ENCODE measurements at places on chromosomes 2 and 18.
A peak's percentile ranks its signal among the peaks of the same experiment; 100 is the strongest.

GRCh38 chr18:49161627-49162026 lies 210.9 kb upstream of the SMAD7 start:
- DNase-seq = no peak

DNA sequence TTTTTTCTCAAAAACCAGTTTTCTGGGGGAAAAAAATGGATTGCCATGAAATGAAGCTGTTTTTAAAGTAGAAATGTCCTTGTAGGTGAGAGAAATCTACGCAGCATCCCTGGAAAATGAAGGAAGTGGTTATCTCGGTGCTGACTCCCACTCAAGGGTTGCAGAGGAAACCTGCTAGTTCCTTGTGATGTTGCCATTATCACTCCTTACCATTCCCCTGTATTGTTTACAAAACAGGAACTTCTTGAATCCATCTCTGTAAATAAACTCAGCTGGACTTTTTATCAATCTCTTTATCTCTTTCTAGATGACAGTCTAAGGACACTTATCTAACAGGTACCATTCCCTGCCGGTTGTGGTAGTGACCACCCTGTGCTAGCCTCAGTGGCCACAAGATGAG lies 61.2 kb downstream of the FEZ2 start:
- no peak for DNase-seq

DNA sequence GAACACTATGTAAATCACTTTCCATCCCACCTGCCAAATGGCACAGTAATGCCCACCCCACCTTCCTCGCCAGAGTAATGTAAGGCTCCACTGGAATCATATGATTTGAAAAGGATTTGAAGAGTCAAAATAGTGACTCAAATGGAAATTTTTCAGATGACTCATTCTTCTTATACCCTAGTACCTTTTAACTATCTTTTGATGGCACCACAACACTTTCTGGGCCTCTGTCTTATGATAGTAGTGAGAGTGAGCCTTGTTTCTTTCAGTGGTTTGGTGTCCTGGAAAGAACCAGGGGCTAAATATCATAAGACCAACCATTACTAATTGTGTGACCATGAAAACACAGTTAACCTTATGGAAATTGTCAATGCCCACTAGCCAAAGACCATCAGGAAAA lies 235.4 kb upstream of the SLC14A2 start:
- DNase-seq = no peak

DNA sequence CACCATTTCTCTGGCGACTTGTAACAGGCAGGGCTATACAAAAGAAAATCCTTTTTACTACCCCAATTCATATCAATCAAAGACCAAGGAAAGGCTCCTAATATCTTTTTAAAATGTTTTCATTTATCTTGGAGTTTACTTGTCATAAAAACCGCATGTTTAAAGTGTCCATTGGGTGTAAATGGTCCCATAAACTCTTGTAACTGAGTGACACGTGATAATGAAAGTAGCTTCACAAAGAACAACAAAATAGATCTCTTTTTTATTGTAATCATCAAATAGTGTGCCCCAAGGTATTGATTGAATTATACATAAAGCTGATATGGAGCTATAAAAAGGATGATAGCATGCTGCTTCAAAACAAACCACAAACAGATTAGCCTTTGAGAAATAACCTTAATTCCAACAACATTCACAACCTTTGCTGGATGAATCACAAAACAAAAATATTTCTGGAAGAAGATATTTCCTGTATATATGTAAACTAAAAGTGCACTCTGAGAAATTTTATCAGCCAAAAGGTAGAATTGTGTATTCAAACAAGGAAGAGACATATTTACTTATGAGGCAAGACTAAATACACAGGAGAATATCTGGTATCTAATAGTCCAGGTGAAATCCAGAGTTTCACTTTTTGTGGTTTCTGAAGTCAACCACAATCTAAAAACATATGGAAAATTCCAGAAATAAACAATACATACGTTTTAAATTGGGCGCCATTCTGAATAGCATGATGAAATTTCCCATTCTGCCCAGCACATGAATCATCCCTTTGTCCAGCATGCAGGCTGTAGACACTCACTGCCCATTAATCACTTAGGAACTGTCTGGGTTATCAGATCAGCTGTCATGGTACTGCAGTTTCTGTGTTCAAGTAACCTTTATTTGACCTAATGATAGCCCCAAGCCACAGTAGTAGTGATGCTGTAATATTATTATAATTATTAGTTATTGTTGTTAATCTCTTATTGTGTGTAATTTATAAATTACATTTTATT lies 237.5 kb downstream of the PIK3C3 start:
- DNase-seq = no peak

GRCh38 chr2:2706306-2706705 lies 375.2 kb upstream of the MYT1L start:
- no peak for DNase-seq

DNA sequence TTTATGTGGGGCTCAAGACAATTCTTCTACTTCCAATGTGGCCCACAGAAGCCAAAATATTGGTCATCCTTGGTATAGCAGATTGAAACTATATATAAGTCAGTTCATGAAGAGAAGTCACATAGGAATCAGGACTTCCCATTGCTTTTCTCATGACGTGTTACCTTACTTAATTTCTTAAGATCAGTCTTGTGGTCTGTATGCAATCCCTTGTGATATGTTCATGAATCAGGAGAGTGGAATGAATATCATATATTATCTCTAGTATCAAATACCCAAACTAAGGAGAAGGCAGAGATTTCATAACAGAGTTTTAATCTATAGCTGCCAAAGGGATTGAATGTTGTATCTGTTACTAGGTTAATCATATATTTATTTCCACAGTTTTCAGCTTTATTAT lies 1390.4 kb downstream of the SUCLG1 start:
- DNase-seq = no peak

- DNase-seq = no peak
Measured at GRCh38 chr2:35168351-35168750, 1187.2 kb upstream of the CRIM1 start.

GRCh38 chr2:45836740-45837139 lies 185.3 kb downstream of the PRKCE start:
- DNase-seq = no peak

DNA sequence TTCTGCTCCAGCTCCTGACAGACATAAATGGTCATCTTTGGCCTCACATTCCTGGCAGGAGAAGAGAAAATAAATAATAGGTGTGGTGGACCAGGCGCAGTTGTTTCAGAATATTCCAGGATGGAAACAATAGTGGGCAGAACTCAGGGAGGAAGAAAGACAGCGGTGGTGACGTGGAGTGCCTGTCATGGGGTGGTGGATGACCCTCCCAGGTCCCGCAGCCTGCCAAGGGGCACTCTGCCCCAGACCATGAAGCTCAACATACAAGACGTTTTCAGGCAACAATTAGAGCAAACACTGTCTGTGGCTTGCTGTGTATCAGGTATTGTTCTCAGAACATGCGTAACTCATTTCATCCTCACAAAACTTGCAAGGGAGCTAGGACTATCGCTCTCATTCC lies 50.9 kb downstream of the TFCP2L1 start:
- no peak for DNase-seq

GRCh38 chr2:168603439-168603961 lies 147.4 kb downstream of the CERS6 start:
- no peak for DNase-seq

- no peak for DNase-seq
Measured at GRCh38 chr2:73110168-73111072, 2.3 kb downstream of the RAB11FIP5 start.

DNA sequence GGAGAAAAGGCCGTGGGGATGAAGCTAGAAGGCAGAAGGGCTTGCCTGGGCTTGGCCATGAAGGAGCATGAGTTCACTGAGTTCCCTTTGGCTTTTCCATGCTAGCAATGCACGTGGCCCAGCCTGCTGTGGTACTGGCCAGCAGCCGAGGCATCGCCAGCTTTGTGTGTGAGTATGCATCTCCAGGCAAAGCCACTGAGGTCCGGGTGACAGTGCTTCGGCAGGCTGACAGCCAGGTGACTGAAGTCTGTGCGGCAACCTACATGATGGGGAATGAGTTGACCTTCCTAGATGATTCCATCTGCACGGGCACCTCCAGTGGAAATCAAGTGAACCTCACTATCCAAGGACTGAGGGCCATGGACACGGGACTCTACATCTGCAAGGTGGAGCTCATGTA lies 2.9 kb downstream of the CTLA4 start:
- no peak for DNase-seq

- no peak for DNase-seq
Measured at GRCh38 chr2:181998891-181999654, 13.4 kb downstream of the PPP1R1C start.

GRCh38 chr2:207589143-207589542 lies 36.1 kb downstream of the METTL21A start:
- DNase-seq = no peak

GRCh38 chr2:140353541-140353940 lies 1573.4 kb upstream of the NXPH2 start:
- no peak for DNase-seq

DNA sequence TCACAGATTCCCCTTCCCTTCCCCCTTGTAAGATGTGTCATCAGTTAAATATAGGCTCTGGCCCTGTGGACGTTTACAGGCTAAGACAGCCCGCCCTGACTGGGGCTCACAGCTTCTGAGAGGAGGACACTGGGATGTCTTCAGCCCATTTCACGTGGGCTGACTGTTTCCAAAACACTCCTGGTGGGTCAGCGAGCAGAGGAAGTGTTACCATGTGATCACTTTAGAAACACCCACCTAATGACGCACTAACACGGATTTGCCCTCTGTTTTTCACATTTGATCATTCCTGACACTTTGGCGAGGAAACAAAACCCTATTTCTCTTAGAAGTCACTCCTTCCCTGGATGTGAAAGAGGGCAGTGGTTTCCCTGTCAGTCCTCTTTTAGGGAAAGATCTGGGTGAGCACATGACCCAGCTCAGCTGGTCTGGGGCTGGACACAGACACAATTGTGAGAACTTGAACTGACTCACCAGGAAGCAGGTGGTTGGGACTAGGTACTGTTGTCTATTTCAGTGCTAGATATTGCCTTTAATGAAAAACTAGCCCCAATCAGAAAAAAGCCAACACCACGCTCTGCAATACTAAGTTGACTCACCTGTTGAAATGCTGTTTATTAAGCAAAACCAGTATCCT lies 38.8 kb downstream of the BMP10 start:
- peak; percentile 76 for DNase-seq

DNA sequence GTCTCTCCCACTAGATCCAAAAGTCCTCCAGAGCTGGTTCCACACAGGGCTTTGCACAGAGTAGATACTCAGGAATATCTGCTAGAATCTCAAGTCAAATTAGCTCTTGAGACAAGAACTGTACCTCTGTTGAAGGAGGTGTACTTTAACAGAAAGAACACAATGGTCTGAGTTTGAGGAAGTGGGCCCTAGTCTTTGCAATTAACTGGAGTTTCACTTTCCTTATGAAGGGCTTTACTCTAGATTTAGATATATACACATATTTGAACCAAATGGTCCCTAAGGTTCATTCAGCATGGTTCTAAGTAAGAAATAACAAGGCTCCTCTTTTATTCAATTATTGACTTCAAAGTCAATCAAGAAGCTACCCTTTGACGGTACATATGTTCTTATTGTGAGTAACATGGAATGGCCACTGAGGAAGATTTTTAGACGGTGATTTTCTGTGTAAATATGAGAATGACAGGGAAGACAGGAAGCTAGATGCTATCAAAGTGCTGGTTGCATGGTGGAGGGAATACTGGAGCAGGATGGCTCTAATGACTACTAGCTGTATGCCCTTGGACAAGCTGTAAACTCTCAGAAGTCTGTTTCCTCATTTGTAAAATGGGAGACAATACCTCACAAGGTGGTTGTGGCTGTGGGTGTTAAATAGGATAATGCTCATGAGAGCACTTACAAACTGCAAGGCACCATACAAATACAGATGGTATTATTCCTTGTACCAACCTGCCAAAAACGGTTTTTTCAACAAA lies 73.5 kb upstream of the SERTAD2 start:
- DNase-seq = no peak

- DNase-seq = no peak
Measured at GRCh38 chr2:10514743-10515142, 66.6 kb upstream of the ODC1 start.

DNA sequence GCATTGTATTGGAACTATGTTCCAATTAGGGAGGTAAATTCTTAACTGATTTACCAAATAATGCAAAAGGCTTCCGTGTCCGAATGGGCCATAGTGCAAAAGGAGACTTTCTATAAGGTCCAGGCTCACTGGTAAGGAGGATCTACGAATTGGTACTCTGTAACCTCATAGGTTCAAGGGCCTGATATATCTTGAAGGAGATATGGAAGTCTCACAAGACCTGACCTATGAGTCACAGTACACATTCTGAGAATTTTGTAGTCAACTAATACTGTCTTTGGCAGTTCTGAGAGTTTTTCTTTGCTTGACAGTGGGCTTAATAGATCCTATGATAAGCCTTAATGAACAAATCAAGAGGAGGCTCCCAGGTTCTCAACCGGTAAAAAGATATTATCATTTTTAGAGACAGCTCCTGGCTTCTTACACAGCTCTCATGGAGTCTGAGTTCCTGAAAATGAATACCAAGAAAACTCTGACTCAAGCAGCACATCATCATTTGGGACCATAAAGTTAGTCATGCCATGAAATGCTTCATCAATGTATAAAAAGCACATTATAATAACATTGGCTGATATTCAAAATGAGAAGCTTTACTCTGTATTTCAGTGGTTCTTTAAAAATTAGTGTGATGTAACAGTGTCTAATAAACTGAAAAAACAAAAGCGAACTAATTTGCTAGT lies 1275.2 kb upstream of the CRIM1 start:
- DNase-seq = no peak

DNA sequence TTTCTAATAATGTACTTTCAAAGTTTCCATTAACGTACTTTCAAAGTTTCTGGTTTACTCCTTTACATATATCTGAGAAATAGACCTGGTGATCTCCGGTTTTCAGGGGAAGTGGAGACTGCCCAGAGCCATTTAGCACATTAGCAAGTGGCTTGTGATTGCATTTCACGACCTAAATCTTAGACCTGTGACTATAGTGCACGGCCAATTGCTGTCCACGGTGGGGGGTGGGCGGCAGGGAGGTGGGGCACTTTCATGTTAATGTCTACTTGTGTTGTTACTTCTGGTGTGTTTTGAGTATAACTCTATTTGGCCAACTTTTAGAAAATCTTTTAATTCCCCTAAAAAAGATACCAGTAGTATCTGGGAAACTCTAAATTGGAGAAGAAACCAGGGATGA lies 11.3 kb downstream of the GATA6 start:
- DNase-seq = no peak

- no peak for DNase-seq
Measured at GRCh38 chr2:29770846-29771245, 150.5 kb downstream of the ALK start.

DNA sequence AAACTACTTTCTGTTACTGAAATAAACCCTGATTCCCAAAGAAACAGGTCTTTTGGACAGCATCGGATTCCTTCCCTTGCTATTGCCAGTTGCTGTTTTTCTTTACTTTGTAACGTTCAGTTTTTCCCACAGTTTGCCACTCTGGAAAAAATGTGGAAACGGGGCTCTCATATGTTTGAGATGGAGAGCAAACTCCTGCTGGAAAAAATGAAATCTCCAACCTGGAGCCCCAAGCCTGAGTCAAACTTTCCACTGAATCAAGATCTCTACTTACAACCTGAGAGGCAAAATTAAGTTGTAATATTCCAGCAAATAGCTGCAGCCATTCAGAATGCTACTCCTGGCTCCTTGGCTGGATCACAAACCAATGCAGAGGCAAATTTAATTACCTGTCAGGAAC lies 270.7 kb downstream of the SRBD1 start:
- peak; percentile 58 for DNase-seq

- DNase-seq = no peak
Measured at GRCh38 chr2:135586148-135586547, 54.9 kb downstream of the R3HDM1 start.

Measured in femur (tissue), 1 donor.